ENCODE measurements at places on chromosomes 12 and 14.

- DNase-seq, result no peak
These were observed 2.5 kb downstream of the CMAS start for GRCh38 chr12:22048351-22049041.

GRCh38 chr14:93765155-93765554 is 23.1 kb downstream of the PRIMA1 start:
- DNase-seq, result no peak

DNA sequence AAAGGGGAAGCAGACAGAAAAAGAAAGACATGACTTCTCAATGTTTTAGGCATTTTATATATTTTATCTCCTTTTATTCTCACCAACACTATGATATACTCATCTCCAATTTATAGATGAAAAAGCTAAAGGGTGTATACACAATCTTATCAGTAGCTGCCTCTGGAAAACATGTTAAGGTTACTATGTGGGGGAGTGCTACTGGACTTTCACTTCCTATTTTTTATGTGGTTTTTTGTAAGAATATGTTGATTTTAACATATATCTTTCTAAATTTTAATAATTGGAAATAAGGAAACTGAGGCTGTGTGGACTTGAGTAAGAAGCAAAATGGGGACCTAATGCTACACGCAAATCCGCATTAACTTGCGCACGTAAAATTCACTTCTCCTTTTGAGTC is 99.6 kb upstream of the PDE3A start:
- no peak for DNase-seq

- DNase-seq, result no peak
These were observed 48.9 kb upstream of the LRIG3 start for GRCh38 chr12:58969237-58969636.

GRCh38 chr14:53954551-53955228 is 1.9 kb downstream of the BMP4 start:
- no peak for DNase-seq

GRCh38 chr14:91063119-91063518 is 2.7 kb upstream of the RPS6KA5 start:
- DNase-seq, result no peak

DNA sequence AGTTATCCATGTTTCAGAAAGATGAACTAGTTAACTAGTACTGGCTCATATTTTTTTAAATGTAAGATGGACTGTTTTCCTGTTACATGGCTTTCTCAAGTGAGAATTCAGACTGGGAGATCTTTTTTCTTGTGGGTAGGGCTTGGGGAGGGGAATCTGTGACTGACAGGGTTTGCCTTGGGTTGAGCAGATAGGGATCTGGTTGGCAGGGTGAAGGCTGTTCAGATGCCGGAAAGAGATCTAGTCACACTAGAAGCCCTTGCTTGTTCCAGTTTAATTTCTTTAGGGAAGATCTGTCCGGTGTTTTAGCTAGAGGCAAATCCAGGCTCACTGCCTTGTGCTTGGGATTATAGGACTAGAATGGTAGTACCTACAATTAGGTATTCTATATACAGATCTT is 63.2 kb downstream of the FBXO33 start:
- no peak for DNase-seq

- no peak for DNase-seq
These were observed 495 bp upstream of the KRT3 start for GRCh38 chr12:52796429-52796794.

DNA sequence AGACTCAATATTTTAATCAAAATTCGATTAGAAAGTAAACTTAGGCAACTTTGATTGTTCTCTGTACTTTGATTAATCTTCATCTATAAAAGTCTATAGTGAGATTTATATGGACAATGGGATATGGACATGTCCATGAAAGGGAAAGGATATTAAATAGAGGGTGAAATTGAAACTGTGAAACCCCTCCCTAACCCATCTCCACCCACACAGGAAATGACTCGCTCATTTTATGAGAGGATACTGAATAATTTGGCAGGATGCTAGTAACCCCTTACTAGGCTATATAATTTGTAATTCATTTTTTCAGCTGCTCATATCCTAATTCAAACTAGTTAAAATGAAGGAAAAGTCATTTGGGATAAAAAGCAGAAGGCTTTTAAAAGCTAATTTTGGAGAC is 328.0 kb upstream of the ATP2B1 start:
- DNase-seq, result peak; percentile 43

- DNase-seq, result no peak
These were observed 1069.0 kb downstream of the VRK1 start for GRCh38 chr14:97866195-97866594.

DNA sequence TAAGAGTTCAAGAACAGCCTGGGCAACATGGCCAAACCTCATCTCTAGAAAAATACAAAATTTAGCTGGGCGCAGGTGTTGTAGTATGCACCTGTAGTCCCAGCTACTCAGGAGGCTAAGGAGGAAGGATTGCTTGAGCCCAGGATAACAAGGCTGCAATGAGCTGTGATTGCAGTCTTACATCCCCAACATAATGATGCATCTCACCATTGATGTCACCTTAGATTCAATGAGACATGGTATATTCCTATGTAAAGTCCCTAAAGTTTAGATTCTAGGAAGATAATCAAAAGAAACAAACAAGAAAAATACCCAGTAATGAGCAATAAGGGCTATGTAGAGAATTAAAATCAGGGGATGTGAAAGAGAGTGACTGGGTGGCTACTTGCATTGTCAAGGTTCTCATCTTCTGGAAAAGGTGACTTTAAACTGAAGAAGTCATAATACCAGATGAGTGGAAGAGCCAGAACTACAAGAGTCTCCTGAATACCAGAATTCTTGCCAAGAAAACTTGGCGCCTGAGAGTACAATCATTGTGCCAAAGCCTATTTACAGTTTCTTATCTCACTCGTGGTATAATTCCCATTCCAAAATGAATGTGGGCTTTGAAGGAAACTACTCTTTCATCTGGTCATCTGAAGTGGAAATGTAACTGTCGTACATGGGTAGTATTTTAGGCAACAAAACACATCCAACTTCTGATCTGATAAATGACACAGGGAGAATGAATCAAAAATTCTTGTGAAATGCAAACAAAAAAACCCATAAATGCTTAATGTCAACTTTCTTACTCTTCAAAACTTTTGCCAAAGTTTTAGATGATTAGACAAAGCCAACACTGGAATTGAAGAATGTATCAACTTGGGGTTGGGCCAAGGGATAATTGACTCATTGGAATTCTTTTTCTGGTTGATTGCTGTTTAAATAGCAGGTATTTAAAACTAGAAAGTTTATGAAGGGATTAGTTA is 81.1 kb upstream of the ST8SIA1 start:
- no peak for DNase-seq

DNA sequence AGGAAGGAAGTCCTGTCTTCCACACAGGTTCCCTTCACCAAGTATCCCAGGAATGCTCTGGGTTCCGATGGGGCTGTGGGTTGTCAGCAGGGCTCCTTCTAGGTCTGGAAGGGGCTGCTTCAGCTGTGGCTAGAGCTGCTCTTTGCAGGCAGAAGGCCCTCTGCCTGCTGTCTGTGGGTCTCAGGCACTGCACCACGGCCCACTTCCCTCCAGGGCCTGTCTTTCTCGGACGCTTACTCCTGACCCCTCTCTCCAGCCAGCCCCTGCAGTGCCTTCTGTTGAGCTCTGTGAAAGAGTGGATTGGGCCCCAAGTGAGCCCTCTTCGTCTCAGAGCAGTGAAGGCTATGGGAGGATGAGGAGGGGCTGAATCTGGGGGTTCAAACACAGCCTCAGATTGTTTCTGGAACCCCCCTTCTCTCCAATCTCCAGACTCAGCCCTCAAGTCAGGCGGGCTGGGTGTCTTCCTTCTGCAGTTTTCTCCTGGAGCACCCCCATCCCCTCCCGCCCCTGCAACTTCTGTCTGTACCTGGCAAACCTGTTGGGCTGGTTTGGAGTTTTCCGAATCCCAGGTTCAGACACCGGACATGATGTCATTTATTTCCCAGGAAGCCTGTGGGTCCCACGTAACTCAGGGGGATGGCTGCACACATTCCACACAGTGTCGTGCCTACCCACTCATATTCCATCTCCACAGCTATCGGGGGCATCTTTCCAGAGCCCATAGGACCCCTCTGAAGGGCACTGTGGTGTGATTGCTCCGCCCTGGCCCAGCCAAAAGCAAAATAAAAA is 24.9 kb upstream of the SPPL3 start:
- DNase-seq, result no peak

- DNase-seq, result no peak
These were observed 47.1 kb downstream of the IL31 start for GRCh38 chr12:122126713-122127597.

GRCh38 chr14:67357186-67357968 is 2.2 kb downstream of the ATP6V1D start:
- no peak for DNase-seq

- peak; percentile 33 for DNase-seq
These were observed 91.9 kb downstream of the SLC8A3 start for GRCh38 chr14:70096866-70097265.

GRCh38 chr12:101719566-101719965 is 19.7 kb downstream of the SYCP3 start:
- DNase-seq, result no peak

All from AG20443 (cell line).